ENCODE measurements at places on chromosomes 13 and 19. TPM values are rescaled to one million over a fixed set of nuclear protein-coding genes. Genes with fewer than 3 reads are reported as not detected.
A peak's percentile ranks its signal among the peaks of the same experiment; 100 is the strongest.

DNA sequence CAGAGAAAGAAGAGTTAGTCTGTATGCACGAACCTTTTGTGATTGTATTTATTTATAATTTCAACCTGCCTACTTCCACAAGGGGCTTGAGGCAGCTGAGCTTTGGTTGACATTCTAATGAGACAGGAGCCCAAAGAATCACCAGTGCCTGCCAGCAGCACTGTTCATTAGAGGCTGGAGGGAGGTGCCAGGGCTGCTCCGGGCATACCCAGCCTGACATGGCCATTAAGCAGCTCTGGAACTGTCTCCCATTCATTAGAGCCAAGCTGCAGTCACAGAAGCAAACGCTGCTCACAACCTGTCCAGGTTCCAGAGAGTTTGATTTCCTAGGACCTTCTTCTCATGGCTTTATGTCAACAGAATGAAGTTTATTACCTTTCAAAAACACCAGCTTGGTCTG is 425.5 kb downstream of the RFC3 start:
- no peak overlapping the region for H3K4me3 ChIP-seq
- H3K4me1 ChIP-seq: peaks cover 4% of the 10 kb centered on the region
- peak; percentile 32 for DNase-seq
- no peak overlapping the region for H3K27ac ChIP-seq
- H3K27me3 ChIP-seq: no peaks in the 10 kb centered on the region

- no peaks in the 10 kb centered on the region for H3K27me3 ChIP-seq
- peaks cover 4% of the 10 kb centered on the region for H3K4me1 ChIP-seq
- no peak overlapping the region for H3K4me3 ChIP-seq
- H3K36me3 ChIP-seq: peaks cover 2% of the 10 kb centered on the region
These were observed 53.6 kb downstream of the NDFIP2 start for GRCh38 chr13:79534596-79534995.

The NR2C2AP gene
- 5.3 TPM for total RNA-seq

The ZNF700 gene
- 3.5 TPM for total RNA-seq

The LGALS14 gene
- total RNA-seq: not detected

DNA sequence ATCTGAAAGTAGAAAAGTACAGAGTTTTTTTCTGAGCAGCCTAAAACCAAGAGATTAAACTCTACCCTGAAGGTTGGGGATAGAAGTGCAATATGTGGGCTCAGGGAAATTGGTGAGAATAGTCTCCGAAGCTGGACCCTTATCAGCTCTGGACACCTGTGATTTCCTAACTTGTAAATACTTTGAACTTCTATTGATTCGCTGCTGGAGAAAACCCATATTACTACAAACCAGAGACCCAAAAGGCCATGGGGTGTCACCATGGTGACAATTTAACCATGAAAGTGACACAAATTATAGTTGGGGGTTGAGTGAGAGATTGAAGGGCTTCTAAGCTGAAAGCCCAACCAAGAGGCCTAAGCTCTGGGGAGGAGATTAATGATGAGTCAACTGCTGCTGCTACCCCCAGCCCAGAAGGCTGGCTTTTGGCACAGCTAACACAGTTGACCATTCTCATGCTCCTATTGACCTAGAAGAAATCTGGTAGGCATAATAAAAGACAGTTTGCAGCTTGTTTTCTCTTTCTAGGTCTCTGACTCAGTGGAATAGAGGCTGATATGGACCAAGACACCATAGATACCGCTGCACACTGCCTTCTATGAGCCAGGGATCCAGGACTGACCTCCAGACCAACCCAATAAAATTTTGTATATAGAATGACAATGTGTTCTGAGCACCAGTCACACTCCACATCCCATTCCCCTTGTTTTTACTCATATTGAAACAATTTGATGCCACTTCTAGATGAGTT is 131.9 kb upstream of the FNDC3A start:
- DNase-seq: no peak
- no peaks in the 10 kb centered on the region for H3K4me1 ChIP-seq
- no peak overlapping the region for H3K27ac ChIP-seq
- H3K4me3 ChIP-seq: no peak overlapping the region
